CD4-positive, alpha-beta T cell treated with Interleukin-12 subunit alpha and Interleukin-12 subunit beta, for 1 hour (primary cell): ENCODE measurements at places on chromosomes 12 and 14.

- no peak for DNase-seq
These were observed 458.8 kb downstream of the TMEM117 start for GRCh38 chr12:44294649-44295048.

DNA sequence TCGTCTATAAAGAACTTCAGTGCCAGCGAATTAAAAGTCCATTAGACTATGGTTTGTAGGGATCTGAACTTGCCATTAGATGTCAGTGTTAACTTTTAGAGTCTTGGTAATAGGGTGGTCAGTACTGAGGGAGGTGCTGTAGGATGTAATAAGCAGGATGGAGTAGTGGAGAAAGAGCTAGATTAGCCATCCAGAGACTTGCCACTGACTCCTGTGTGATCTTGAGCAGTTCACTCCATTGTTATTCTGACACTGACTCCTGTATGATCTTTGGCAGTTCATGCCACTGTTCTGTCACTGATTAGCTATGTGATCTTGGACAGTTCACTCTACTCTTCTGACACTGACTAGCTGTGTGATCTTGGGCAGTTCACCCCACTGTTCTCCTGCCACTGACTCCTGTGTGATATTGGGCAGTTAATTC, 133.6 kb downstream of the TTLL5 start:
- no peak for DNase-seq

GRCh38 chr12:82973592-82973991, 286.9 kb downstream of the TMTC2 start:
- DNase-seq = no peak

DNA sequence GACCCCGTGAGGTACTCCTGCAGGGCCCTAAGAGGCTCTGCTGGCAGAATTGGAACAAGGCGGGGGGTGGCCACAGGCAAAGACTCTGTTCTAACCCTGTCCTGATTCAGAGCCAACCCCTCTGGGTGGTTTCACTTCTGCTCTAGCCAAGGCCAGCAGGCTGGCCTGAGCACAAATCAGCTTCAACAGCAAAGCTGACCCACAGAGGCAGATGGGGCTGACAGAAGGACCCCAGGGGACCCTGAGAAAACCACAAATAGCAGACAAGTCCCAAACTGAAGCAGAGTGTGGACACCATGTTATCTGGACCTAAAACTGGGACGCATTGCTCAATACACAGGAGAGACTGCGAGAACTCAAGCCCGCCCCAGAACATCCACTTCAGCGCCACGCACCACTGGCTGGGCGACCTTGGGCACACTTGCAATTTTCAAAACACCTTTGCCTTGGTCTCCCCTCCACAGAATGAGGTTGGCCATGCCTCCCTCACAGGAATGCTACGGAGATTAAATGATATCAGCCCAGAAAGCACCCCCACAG, 76.4 kb upstream of the DICER1 start:
- DNase-seq = no peak

- DNase-seq = no peak
These were observed 7.6 kb upstream of the AEBP2 start for GRCh38 chr12:19431407-19432308.

DNA sequence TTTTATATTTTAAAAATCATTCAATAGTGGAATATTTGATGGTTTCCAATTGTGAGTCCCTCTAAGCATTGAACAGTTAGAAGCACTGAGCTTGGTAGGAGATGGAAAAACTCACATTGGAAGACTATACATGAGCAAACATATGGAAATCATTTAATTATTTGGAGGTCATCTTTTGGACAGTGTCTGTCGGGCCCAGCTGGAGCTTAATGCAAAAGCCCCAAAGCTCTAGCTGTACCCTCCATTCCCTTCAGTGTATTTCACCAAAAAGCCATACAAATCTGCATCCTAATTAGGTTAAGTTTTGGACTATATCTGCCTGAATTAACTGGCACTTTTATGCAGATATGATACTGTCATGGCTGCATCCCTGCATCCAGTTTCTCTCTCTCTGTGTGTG, 365.7 kb downstream of the FLRT2 start:
- no peak for DNase-seq

DNA sequence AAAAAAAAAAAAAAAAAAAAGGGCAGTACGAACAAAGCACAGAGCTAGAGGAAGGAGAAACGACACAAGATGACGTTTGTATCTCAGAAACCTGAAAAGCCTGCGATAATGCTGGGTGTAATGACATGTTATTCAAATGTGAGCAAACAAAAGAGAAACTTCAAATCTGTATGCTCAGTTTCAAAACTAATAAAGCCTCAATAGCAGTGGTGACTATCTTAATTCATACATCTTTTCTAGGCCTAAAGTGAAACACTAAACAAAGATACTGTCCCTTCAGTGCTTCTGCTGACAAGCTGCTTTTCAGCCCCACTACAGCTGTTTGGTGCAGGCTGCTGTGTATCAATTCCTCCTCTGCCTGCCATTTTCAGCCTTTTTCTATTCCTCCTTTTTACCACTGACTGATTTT, 15.8 kb downstream of the ITPR2 start:
- DNase-seq = no peak

DNA sequence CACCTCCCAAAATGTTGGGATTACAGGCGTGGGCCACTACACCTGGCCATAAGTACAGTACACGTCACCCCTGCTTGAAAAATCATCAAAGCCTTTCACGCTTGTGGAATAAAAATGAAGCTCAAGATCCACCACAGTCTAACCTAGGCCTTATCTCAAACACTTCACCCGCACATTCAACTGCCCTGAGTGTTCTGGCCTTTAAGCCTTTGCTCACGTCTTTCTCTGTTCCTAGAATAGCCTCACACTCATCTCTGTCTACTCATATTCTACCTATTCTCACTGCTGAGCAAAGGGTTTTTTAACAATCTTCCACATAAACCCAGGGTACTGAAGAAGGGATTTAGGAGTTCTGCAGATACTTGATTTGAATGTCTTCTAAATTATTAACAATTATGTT, 9.9 kb downstream of the CALCOCO1 start:
- DNase-seq = no peak

DNA sequence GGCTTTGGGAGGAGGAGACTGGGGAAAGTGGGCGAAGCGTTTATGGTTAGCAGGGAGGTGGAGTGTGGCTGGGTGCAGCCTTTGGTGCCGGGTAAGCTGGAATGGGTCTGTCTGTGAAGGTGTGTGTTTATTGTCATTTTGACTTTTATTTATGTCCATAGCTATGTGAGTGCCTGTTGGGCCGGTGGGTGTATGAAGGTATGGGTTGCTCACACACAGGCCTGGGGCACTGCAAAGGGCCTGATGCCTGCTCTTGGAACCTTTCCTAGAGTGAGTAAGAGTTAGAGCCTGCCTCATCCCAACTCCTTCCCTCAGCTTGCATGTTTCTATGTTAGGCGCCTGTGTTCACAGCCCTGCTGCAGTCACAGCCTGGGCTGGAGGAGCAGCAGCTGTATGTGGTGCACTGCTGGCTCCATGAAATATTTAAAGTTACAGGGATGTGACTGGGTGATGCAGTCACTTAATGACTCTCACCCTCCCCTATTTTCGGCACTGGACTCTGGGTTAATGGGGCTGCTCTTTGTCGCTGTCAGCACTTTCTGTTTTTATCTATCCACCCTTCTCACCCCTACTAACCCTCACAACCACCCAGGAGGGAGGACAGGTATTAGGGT, 2.6 kb upstream of the PPP1R1A start:
- no peak for DNase-seq

- DNase-seq = no peak
These were observed 6.8 kb upstream of the NUDT4 start for GRCh38 chr12:93370947-93371346.

DNA sequence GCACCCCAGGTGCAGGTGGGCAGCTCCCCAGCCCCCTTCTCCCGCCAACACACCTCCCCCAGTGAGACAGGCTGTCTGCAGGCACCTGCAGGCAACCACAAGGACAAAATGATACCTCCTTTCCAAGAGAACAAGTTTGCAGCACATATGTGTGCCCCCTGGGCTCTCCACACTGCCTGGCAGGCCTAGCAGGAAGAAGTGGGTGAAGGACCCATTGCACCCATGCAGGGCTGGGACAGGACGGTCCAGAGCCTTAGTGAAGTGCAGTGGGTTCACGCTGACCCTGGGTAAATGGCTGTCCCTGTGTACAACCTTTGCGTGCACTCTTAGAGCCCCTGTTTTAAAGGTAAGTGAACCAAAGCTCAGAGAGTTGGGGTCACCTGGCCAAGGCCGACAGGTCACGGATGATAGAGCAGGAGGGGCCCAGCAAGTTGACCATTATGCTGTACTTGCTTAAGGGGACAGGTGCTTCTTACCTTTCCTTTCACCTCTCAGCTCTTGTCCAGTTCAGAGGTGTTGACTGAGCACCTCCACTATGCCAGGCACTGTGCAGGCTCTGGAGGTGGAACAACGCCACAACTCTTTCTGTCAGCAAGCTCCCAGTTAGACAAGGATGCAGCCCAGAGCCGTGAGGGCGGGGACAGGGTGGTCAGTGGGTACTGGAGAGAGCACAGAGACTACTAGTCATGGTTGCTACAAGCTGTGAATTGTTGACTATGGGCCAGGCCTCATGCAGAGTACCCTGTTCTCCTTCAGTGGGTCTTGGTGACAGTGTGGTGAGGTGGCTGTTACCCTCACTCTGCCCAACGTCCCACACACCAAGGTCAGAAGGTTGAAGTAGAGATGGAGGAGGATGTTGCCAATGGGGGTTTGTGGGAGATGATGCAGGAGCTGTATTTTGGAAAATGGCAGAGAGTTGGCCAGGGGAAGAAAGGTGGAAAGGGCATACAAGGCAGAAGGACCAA, 125.9 kb downstream of the PAPOLA start:
- DNase-seq = no peak

DNA sequence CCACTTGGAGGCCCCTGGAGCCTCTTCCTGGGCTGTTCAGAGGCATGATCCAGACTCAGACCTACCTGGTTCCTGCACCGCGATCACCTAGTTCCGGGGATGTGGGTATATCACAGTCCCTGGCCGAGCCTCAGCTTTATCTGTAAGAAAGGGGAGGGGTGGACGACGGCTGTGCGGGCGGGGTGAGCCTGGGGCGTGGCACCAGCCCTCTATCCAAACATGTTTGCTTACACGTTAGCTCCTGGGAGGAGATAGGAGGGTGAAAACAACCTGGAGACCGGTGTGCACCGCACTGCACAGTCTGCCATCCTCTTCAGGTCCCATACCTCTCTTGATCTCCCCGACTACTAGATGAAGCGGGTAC, 1.2 kb downstream of the ANKRD9 start:
- no peak for DNase-seq

DNA sequence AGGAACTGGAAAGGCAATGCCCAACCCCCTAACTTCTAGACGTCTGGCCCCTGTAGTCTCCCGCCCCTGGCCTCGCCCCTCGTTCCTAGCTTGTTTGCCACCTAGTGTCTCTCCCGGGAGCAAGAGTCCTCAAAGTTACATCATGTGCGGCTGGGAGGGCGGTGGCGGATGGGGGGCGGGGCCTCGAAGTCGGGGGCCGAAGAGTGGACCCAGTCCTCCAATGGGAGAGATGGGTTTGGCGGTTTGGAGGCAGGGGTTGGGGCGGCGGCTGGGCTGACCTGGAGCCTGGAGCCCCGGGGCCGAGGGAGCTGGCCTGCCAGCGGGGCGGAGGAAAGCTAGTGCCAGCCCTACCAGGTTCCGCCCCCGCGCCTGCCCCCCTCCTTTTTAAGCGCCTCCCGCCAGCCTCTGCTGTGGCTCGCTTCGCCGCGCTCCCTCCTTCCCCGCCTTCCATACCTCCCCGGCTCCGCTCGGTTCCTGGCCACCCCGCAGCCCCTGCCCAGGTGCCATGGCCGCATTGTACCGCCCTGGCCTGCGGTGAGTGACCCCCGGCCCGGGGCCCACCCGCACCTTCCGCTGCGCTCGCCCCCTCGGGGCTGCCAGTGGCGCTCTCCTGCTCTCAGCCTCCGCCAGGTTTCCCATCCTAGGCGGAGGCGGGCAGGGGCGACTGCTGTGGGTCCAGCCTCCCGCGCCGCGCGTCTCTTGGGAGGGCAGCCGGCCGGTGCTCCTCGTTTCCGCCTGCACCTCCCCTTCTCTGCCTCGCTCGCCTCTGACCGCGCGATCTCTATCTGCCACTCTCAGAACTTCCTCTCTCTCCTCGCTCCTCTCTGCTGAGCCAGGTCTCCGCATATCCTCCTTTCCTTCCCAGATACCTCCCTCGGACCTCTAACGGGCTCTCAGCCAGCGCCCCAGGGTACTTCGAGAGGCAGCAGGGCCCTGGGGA, at the start of gene PCK2:
Gene PCK2, plus strand, starts transcription at position 411 of the 940 bp plus-strand sequence. Its CDS starts 95 bp downstream, at position 506.
- DNase-seq = peak; percentile 73

DNA sequence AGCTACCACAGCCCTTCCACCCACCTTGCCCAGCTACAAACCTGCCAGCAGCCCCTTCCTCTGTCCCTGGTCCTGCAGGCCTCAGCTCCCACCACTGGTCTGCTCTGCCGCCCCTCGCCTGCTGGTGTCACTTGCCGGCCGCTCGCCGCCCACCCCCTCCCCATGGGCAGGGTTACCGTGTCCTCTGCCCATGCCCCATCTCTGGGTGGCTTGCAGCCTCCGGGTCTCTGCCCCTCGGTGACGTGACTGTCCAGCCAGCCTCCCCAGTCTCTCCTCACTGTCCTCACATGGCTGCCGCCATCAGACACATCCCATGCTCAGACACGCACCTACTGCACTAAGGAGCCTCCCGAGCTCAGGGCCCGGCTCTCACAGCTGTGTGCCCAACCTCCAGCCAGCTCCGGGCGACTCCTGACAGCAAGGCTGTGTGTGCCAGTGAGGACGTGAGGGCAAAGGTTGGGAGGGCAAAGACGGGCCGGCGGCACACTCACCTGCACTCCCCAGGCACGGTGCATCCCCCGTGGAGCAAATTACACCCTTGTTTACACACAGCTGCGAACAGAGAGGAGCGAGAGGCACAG, 13.4 kb downstream of the JAG2 start:
- no peak for DNase-seq

DNA sequence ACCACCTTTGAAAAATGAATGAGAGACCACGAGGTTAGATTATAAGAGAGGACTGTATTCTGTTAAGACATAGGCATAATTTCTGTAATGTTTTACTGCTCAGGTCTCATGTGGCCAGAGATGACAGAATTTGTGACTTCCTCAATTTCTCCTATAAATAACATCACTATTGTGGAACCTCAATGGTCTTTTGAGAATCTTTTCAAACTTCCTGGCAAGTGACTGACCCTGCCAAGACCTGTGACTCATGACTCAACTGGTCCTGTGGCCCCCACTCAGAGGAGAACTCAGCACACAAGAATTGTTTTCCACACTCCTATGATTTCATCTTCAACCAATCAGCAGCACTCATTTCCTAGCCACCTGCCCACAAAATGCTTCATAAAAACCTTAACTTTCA, 508.2 kb upstream of the ATP2B1 start:
- peak; percentile 3 for DNase-seq
